Stimulated activated CD8-positive, alpha-beta memory T cell treated with anti-CD3 and anti-CD28 coated beads, Interleukin-7, amount 100 ng/mL, for 1 hour (primary cell): ENCODE measurements at places on chromosomes 1 and 21.
A peak's percentile ranks its signal among the peaks of the same experiment; 100 is the strongest.

DNA sequence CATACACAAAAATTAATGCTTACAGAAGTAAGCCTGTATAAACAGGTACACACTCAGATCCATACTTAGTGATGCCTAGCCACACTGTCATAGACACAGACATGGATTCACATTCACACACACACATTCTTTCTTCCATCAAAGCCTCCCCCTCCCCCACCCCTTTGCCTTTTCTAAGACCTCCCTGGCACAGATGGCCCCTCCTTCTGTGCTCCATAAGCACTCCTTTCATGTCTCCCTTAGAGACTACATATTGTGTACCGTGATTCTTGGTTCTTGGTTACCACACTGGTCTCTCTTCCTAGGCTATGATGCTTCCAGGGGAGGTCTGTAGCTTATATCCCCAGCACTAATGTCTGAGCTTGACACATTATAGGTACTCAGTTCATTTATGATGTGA lies 2.0 kb upstream of the NHLH2 start:
- no peak for DNase-seq

DNA sequence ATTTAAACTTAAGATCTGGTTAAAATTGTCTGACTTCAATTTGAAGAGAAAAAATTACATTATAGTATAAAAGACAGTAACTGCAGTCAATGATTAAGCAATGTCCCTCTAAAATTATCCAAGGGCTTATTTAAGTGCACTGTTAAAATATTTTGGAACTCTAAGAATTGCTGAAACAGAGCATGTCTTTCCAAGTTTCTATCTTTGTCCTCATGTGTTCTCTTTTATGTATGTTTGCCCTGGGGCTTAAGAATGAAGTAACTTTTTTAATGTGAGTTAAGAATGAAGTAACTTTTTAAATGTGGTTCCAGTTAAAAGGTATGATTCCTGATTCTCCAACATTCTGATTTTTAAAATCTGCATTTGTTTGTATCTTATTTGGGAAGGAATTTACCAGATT lies 69.0 kb upstream of the MARK1 start:
- no peak for DNase-seq

DNA sequence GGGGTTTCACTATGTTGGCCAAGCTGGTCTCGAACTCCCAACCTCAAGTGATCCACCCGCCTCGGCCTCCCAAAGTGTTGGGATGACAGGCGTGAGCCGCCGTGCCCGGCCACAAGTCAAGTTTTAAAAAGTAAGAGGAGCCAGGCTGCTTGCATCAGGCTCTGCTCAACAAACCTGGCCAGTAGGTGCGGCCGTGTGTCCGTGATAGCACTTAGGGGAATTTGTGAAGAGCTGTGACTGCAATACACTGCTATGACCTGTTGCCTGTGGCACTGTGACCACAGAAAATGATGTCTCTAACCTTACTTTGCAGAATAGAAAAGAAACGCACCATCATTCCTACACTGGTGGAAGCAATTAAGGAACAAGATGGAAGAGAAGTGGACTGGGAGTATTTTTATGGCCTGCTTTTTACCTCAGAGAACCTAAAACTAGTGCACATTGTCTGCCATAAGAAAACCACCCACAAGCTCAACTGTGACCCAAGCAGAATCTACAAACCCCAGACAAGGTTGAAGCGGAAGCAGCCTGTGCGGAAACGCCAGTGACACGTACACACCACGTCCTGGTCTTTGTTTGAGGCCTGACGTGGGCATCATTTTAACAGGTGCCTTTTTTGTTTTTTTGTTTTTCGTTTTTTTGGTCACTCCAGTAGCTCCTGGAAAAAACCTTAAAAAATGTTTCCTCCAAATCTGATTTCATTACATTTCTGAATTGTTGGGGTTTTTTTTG lies 16.7 kb downstream of the C1orf174 start:
- DNase-seq = no peak

- no peak for DNase-seq
Measured at GRCh38 chr1:88984569-88984968, 7.9 kb downstream of the KYAT3 start.

- no peak for DNase-seq
Measured at GRCh38 chr1:202221911-202222909, 28.6 kb downstream of the LGR6 start.

GRCh38 chr1:173960625-173961024 lies 43.5 kb upstream of the SERPINC1 start:
- DNase-seq = no peak

- DNase-seq = no peak
Measured at GRCh38 chr1:208291923-208292711, 47.9 kb upstream of the PLXNA2 start.

DNA sequence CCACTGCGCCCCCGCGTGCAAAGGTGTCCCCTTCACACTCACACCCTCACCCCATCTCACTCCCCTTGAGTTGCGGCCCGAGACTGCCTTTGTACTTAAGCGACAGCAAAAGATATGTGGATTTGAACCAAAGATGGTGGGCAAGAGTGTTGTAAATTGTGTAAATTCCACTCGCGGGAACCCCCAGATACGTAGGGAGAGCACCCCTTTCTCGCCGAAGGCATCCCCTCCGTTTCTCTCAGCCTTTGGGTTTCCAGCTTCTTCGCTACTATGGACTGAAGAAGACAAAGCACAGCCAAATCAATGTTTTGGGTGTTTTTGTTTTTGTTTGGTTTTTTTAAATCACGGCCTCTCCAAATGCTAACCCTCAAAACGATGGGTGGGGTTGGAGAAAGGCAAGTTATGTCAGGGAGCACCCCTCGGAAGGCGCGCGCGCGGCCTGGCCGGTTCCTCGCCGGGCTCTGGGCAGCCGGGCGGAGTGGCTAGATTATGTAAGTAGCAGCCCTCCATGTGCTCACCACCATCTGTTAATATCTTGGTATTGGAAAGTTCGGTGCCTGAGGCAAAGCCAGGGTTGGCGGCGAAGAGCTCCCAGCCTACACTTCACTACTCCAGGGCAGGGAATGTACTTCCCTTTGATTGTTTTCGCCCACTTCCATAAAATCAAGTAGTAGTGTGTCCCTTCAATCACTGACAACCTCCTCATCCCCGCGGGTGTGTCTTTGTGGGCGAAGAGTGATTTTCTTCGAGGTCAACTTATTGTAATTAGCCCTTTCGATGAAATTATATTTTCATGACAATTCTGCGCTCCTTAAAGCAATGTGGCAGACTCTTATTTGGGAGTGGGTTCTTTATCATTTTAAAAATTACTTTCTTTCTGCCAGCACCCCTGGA lies 4.0 kb upstream of the PROX1 start:
- DNase-seq = no peak

GRCh38 chr1:209265301-209265700 lies 318.2 kb upstream of the CAMK1G start:
- no peak for DNase-seq

DNA sequence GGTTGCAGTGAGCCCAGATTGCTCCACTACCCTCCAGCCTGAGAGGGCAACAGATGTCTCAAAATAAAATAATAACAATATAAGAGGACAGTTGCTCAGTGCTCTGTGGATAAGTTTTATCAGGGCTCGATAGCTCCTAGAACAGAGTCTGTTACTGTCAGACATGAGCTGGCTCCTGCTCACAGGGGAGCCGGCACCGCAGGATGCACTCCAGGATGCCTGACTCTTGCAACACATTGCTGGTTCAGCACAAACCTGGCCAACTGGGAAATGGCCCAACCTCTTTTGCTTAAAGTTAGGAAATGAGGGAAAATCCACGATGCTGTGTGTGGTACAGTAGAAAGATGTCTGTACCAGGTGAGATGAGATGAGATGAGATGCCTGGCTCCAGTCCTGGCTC lies 5.8 kb upstream of the CTSE start:
- DNase-seq = no peak

GRCh38 chr1:155479205-155479604 lies 83.4 kb downstream of the ASH1L start:
- no peak for DNase-seq

- no peak for DNase-seq
Measured at GRCh38 chr1:115893545-115893944, 52.6 kb upstream of the NHLH2 start.

DNA sequence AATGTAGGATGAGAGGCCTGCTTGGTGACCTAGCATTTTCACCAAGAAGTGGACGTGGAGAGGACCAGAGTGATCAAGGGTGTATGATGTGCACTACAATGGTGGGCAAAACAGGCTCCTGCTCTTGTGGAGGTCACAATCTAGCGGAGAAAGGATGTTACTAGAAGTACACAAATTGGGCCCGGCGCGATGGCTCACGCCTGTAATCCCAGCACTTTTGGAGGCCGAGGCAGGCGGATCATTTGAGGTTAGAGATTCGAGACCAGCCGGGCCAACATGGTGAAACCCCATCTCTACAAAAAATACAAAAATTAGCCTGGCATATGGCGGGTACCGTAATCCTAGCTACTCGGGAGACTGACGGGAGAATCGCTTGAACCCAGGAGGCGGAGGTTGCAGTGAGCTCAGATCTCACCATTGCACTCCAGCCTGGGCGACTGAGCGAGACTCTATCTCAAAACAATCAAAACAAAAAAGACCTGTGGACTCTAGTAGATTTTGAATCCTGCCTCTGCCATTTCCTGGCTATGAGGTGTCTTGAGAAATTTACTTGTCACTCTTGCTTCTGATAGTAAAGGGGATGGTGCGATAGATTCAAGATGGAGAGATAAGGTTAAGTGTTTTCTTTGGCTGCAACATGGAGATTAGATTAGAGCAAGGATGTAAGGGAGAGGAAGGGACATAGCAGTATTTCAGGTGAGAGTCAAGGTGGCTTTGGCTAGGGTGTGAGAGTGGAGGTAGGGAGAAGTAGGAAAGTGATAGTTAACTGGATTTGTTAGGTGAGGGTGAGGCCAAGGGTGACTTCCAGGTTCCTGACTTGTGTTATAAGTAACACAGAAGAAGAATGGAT lies 7.1 kb downstream of the KLF18 start:
- DNase-seq = no peak

- no peak for DNase-seq
Measured at GRCh38 chr21:14376854-14377253, 6.1 kb downstream of the HSPA13 start.

GRCh38 chr1:39996396-39997004 lies 41.6 kb downstream of the MFSD2A start:
- DNase-seq = no peak

DNA sequence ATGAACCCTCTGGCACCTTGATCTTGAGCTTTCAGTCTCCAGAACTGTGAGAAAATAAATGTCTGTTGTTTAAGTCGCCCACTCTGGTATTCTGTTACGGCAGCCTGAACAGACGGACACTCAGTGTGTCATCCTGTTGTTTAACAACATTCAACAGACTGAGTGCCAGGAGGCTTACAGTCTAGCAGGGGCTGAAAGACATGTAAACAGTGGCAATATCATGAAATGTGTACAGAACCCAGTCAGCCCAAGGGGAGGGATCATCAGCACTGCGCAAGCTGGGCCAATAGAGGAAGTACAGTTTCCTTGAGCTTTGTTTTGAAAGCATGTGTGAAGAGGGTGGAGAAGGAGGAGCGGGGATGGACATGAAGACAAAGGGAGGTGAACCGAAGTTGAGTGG lies 13.6 kb downstream of the DIP2A start:
- no peak for DNase-seq

GRCh38 chr1:184298440-184299405 lies 88.1 kb upstream of the C1orf21 start:
- no peak for DNase-seq

DNA sequence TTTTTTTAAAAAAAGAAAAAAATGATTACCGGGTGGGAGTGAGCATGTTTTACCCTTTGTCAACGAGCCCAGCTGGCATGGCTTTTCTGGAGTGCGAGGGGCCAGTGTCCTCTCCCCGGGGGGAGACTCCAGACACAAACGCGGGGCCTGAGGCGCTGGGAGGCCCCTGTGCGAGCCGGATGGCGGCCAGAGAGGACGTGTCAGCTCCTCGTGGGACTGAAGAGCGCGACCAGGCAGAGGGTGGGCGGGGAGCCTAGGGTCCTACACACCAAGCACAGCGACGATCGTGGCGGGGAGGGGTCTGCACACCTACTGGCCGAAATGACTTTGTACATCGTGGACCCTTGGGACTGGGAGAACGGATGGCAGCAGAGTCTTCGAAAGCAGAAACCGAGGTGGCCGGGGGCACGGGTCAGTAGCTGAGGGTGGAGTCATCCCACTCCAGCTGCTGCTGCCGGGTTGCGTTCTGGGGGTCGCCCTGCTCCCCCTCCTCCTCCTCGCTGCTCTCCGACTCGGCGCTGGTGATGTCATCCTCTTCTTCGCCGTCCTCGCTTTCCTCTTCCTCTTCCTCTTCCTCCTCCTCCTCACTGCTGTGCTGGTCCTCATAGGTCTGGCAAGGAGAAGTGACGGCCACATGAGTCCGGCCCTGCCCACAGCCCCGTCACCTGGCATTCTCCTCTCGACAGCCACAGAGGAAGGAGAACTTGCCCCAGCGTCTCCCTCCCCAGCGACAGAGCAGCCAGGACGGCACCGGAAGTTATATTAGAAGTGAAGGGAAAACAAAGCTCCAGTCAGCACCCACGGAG lies 78.8 kb downstream of the PIK3CD start:
- DNase-seq = no peak

DNA sequence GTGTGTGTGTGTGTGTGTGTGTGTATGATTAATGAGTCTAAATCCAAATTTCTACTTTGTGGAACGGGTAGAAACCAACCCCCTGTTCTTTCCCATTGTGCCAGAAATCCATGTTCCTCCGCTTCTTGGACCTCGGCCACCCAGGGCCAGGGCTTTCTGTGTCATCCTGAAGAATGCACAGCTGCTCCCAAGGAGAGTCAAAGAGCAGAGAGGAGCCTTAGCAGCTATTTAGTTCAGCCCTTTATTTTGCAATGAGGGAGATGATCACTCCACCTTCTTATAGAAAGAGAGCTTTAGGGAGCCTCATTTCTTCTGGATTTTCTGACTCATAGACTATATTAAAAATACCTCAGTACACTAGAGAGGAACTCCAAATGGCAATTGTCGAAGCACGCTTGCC lies 489.3 kb upstream of the VAMP3 start:
- DNase-seq = no peak

- peak; percentile 51 for DNase-seq
Measured at GRCh38 chr1:24955161-24955560, 25.1 kb upstream of the RUNX3 start.

GRCh38 chr1:98126740-98127139 lies 205.9 kb upstream of the DPYD start:
- DNase-seq = no peak

GRCh38 chr1:170164103-170164763 lies 18.5 kb downstream of the NTMT2 start:
- no peak for DNase-seq

DNA sequence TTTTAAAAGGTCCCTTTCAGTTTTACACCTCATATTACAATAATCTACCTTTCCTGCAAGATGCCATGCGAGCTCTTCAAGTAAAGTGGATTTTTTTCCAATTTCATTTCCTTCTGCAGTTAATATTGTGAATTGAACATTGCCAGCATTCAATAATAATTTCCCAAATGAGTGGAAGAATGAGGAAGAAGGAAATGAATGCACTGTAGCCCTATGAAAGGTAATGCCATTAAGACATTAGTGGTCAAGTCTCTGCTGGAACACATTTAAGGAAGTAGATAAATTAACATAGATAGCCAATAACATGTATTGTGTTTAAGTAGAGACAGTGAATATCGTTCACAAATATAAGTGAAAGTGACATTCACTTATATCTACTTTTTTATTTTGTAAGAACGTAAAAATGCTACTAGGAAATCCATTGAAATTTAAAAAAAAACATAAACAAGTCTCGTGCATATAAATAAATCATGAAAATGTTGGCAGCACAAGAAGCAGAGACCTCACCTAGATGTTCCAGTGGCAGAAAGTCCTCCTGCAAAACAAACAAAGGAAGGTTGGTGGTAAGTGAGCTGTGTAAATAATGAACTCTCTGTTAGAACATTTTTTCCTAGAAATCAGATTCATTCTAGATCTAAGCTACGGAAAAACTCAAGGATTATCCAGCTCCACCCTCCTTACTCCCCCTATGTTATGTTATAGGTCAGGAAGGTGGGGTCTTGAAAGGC lies 17.7 kb downstream of the FCRL3 start:
- no peak for DNase-seq
